ENCODE measurements at places on chromosomes 7 and 10.

DNA sequence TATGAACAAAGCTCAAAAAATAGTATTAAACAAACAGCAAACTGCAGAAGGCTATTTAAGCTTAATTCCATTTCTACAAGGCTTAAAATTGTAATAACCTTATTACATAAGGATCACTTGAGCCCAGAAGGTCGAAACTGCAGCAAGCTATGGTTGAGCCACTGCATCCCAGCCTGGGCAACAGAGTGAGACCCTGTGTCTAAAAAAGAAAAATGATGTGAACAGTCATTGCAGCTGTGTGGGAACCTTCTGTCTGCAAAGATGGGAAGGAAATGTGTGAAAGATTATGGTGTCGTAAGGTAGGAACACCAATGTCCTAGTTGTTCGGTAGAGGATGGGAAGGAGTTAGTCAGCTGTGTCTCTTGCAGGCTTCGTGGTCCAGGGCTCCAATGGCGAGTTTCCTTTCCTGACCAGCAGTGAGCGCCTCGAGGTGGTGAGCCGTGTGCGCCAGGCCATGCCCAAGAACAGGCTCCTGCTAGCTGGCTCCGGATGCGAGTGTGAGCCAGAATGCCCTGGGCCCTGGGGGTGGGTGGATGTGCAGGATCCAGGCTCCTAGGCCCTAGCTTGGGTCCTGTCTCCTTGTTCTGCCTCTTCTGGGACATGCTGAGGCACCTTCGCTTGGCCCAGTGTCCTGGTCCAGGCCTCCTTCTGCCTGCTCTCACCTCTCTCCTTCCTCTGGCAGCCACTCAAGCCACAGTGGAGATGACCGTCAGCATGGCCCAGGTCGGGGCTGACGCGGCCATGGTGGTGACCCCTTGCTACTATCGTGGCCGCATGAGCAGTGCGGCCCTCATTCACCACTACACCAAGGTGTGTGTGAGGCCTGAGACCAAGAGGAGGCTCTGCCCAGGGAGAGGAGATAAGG, 9.1 kb downstream of the C10orf62 start:
- no peak for DNase-seq

- no peak for DNase-seq
Measured at GRCh38 chr7:150951521-150951920, 26.6 kb downstream of the KCNH2 start.

DNA sequence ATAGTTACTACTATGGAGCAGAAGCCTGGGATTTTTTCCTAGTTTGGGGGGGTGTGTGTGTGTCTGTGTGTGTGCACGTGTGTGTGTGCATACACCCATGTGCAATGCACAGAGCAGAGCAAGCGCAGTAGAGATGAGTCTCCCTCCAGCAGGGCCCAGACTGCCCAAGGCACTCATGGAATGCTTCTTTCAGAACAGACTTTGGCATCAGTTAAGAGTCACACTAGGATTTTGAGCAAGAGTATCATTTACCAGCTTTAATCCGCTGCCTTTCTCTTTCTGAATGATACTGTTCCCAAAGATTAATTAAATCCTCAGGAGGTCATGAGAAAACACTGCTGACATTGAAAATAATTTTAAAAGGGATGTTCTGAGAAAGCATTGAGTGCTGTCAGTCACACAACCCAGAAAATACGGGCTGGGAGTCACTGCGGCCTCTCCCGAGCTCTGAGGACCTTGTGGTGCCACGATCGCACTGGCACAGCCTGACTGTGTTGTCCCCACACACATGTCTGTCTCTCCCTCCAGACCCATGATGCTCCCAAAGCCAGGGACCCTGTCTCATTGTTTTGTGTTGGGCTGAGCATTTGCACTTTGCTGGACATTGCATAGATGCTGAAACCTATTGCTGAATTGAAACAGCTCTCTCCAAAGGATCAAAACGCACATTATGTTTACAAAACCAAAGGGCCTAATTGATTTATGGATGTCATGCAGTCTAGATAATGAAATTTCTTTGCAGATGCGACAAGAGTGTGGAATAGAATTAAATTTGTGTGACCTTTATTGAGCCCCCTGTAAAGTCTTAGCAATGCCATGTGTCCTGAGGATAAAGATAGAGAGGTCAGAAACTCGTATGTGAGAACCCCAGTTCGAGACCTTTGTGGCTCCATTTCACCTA, 54.7 kb upstream of the FIGNL1 start:
- no peak for DNase-seq

DNA sequence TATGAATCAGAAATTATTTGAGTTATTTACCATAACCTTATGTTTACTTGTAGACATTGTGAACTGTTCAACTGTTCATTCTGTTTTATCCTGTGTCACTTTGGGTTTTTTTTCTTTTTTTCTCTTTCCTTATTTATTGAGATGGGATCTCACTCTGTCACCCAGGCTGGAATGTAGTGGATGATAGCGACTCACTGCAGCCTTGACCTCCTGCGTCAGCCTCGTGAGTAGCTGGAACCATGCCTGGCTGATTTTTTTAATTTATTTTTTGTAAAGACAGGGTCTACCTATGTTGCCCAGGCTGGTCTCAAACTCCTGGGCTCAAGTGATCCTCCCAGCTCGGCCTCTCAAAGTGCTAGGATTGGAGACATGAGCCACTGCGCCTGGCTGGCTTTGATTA, 97.1 kb downstream of the CSTF2T start:
- DNase-seq: no peak

DNA sequence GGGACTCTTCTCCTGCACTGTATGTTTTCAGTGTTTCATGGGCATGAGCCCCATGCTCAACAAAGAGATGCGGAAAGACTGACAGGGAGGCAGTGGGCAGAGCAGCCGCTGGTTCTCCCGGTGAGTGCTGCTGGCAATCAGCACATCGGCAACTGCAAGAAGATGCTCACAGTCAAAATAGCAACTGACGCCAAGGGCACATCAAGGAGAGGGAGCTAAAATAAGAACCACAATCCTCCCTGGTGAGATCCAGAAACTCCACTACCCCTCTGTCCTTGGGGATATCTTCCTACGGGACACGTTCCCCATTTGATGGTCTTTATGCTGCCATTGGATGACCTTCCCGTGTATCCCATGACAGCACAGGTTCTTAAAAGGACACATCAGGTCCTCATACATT, 28.9 kb upstream of the SVIL start:
- no peak for DNase-seq

DNA sequence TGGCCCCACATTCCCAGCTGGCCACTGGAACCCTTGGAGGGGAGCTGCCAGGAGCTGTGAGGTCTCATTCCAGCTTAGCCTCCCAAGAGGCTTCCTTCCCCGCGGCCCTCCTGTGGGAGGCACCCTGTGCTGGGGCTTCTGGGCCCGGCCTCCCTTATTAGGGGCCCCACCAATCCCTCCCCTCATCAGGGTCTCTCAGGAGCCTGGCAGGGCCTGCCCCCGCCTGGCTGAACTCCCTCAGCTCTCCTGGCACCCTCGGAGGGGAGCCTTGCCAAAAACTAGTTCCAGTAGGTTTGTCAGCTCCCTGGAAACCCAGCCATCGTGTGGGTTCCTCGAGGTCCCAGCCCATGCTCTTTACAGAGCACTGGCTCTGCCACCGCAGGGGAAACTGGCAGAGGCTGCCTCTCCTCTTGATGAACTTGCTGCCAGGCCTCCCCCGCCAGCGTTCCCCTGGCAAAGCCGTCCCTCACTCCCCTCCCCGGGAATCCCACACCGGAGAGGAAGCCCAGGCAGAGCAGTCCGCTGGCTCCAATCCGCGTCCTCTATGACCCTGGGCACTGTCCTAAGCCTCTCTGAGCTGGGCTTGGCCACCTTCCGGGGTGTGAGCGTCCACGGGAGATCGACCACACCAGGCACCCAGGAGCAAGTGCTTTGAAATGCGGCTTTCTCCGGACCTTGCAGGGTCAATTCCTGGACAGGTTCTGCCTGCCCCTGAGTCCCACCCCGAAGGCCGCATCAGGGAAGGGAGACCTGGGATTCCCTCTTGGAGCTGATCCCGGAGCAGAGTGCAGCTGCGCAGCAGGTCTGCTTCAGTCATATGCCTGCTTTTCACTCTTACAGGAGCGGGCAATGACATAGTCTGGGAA, 139.8 kb downstream of the ARHGAP22 start:
- DNase-seq: peak; percentile 64

DNA sequence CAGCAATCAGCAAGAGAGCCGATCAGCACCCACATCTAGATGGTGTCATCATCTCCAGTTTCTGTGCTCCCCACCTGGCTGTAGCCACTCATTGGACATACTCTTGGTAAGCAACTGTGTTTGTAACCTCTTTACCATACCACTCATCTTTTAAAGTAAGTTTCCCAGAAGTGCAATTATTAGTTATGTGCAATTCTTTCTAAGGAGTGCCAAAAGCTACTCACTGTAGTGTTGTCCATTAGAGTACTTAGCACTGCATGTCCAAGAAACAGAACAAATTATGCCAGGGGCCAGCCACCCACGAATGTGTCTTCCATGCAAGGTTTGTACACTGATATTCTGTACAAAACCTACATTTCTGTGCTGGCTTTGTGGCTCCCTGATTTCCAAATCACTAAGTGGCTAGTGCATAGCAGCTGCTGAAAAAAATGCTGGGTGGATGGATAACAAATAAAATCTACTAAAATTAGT, 131.9 kb downstream of the SRPK2 start:
- no peak for DNase-seq

DNA sequence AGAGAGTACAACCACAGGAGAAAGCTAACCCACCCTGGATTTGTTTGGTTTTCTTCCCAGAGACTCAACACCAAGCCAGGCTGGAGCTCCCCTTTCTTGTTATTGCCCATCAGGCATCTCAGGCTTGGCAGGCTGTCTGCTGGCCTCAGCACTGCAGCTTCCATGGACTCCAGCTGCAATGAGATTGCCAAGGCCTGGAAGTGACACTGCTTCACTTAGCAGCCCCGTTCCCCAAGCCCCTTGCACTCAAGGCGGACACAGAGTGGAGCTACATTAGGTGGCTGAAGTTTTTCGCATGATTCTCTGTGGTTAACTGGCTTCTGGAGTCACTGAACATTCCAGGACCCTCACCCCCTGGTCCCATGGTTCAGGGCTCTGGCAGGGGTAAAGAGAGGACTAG, 163.1 kb upstream of the GDF10 start:
- no peak for DNase-seq

- DNase-seq: no peak
Measured at GRCh38 chr10:3948843-3949242, 163.8 kb upstream of the KLF6 start.

DNA sequence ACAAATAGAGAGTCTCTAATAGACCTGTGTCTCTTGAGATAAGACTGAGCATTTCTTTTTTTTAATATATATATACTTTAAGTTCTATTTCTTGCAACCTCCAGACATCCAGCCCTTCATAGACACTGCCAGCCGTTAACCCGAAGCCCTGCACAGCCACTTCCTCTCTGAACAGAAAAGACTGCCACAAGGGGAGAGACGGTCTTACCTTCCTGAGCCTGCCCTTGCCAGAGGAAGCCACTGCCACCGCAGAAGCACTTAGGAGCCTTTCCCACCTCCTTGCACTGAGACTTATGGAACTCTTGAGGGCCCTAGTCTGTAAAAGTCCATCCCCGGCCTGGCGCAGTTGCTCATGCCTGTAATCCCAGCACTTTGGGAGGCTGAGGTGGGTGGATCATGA, 31.8 kb upstream of the PRSS1 start:
- no peak for DNase-seq

- no peak for DNase-seq
Measured at GRCh38 chr10:101878869-101879268, 35.3 kb upstream of the KCNIP2 start.

- DNase-seq: no peak
Measured at GRCh38 chr10:97138174-97138573, 47.6 kb downstream of the SLIT1 start.

- DNase-seq: no peak
Measured at GRCh38 chr10:7657552-7657951, 9.2 kb downstream of the ITIH5 start.

GRCh38 chr10:82288461-82288881, 413.5 kb downstream of the NRG3 start:
- DNase-seq: no peak

DNA sequence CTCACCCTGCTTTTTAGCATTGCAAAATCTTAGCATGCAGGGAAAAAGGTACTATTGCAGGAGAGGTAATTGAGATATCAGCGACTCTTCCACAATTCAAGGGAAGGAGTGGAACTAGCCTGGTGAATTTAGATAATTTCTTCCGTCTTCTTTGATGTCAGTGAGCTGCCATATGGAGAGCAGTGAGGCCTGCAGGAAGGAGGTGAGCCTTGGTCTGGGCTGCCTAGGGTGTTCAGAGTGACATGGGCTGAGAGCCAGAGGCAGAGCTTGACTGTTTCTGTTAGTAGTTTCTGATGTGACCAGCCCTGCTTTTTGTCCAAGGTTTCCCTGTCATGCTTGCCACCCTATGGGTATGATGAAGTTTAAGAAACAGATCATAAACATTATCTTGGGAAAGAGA, 28.6 kb downstream of the KAT6B start:
- peak; percentile 27 for DNase-seq

DNA sequence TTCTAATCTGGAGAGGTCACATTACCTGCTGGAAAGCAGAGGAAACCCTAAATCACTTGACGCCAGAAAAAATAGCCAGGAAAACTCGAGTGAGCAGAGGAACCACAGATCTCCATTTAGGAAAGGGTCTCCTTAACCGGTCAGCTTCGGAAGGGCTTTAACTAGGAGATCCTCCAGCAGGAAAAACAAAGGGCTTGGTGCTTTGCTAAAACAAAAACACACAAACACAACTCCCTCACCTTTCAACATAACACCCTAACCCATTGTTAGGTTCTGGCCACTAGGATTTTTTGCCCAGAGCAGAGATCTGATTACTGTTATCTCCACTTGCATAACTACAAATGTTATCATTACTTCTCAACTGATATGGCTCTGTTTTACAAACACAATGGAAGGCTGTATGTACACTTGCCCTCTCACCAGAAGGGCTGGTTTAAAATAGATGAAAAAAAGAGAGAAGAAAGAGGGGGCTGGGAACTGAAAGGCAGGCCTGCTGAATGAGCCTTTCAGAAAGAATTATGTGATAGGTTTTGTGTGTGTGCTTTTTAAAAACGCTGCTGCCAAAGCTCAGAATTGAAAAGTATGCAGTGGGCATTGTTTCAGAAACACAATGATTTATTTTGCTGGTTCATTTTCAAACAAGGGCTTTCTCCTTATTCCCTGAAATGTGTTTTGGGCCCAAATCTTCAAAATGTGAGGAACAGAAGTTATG, 161.5 kb downstream of the FGFR2 start:
- no peak for DNase-seq
